ENCODE measurements at places on chromosomes 6 and 20. TPM values are rescaled to one million over a fixed set of nuclear protein-coding genes. Genes with fewer than 3 reads are reported as not detected.

The GGTLC1 gene
- total RNA-seq = not detected

The CCN6 gene
- total RNA-seq = not detected

The LY6G6D gene
- total RNA-seq = not detected

The CCM2L gene
- total RNA-seq = 1.5 TPM

The PI3 gene
- total RNA-seq = not detected

The MSH5 gene
- 5.2 TPM for total RNA-seq

GRCh38 chr6:148328876-148329555, 13.6 kb upstream of the SASH1 start:
- no peak for DNase-seq

GRCh38 chr20:2887715-2888114, 14.4 kb downstream of the PTPRA start:
- no peak for DNase-seq

DNA sequence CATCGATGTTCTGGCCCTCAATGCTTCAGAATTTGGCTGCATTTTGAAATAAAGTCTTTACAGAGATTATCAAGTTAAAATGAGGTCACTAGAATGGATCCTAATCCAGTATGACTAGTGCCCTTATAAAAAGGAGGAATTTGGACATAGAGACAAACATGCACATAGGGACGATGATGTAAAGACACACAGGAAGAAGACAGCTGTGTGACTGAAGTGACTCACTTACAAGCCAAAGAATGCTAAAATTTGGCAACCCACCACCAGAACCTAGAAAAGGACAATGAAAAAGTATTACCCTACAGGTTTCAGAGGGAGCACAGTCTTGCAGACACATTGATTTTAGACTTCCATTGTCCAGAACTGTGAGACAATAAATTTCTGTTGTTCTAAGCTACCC, 322.8 kb upstream of the GJE1 start:
- no peak for DNase-seq

DNA sequence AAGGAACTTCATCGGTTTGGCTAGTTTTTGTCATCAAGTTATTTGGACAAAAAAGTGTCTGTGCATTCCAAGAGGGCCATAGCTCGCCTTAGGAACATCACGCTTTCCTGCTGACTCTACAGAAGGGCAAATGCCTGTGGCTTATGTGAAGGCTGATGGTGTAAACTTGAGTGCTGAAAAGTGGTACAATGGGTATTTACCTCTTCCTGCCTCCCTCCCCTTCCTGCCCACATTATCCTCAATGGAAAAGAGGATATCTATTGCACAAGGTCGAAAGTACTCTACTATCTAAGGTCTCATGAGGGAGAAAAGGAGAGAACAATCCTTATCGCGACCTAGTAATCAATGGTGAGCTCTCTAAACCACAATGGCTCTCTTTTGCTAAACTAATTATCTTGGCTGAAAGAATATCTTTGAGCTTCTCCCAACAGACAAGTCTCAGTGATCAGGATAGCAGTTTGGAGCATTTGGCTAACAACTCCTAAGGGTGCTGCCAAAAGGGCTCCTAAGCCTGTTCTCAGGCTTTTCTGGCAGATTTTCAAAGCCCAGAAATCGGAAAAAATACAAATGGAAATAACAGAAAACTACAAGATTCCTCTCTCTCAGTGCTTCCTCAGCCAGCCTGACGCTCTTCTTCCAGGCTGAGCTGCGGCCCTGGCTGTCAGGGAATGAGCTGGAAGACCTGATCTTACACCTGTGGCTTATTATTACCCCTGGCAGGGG, 42.6 kb upstream of the ENPP1 start:
- no peak for DNase-seq

DNA sequence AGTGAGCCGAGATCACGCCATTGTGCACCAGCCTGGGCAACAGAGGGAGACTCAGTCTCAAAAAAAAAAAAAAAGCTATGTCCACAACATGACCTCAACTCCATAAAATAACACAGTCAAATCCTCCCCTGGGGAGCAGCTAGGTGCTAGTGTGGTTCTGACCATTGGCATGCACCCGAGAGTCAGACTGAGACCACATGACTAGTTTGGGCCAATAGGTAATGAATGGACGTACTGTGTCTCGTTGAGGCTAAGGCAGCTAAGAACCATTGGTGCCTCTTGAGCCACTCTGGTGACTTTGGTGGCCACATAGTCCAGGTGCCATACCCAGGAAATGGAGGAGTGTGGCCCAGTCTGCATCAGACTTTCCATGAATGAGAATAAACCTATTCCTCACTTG, 40.3 kb downstream of the ATP9A start:
- no peak for DNase-seq

- DNase-seq = no peak
Observed at GRCh38 chr20:34871966-34872621, 562 bp downstream of the GGT7 start.

DNA sequence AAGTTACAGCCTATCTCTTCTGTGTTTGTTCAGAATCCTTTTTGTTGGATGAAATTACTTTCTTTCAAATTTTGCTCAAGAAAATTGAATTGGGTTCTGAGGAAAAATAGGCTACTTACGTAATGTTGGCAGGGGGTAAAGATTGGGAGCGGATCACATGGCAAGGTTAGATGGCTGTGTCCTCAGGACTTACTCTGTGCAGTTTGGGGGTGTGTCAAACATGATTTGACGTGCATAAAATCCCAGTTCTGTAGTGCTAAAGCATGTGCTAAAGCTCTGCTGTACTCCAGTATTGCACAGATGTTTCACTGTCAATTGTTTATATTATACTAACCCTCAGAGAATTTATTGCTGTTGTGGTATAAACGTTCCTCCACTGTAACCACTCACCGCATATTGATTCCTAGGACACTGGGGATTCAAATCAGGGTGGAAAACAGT, 2.6 kb downstream of the NT5E start:
- DNase-seq = no peak

DNA sequence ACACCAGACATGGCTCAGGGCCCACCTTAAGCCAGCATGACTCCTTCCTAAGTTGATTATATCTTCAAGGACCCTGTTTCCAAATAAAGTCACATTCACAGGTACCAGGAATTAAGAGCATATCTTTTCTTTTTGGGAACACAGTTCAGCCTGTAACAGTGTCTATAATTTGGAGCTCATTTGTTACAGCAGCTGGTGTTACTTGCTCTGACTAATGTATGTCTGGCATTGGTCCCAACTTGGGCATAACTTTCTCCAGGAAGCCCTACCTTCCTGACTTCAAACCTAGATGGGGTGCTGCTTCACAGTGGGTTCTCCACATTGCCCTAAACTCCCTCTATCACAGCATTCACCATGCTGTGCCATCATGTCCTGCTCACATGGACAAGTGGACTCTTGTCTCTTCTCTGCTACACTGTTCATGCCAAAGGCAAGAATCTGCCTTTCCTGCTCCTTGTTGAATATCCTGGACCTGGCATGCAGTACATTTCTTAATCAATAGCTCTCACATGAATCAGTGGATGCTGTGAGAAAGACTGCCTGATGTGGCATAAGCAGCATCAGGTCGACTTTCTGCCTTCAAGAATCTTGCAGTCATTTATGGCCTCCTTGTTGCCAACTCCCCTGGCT, 117.4 kb upstream of the FOXA2 start:
- no peak for DNase-seq

GRCh38 chr6:158938220-158938619, 61.8 kb downstream of the RSPH3 start:
- no peak for DNase-seq

DNA sequence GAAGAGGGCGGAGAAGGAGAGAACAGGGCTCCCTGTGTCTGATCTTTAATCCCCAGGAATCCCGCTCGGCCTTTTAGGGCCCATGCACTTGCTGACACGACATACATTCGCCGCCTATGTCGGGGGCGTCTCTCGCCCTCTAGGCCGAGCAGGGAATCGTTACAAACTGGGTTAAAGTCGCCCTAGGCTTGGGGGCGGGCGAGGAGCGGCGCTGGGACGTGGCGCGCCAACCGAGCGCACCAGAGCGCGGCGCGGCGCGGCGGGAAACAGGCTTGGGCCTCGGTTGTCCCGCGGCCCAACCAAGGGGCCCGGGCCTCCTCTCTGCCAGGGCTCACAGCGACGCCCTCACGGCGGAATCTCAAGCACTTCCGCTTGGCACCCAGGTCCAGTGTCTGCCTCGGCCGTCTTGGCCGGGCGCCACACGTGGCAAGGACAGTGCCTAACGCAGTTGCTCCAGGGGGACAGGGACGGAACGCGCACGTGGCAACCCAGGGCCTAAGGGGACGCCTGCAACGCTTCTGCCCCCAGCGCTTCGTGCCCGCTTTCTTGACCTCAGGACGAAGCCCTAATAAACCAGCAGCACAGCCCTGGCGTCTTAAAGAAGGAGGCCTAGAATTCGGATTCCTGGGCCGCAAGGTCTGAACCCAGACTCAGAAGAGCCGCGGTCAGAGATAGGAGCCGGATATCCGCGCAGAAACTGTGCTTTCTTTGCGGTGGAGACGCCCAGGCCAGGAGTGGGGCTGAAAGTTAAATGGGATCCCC, 71.5 kb downstream of the NCR2 start:
- DNase-seq = no peak

GRCh38 chr6:36914227-36914794, 28.6 kb downstream of the C6orf89 start:
- DNase-seq = peak; percentile 73

- no peak for DNase-seq
Observed at GRCh38 chr6:41075651-41076626, 3.2 kb downstream of the NFYA start.

- DNase-seq = no peak
Observed at GRCh38 chr20:3775457-3776108, 5.7 kb downstream of the SPEF1 start.

- no peak for DNase-seq
Observed at GRCh38 chr6:27288136-27289044, 23.7 kb downstream of the POM121L2 start.

GRCh38 chr6:36110050-36110449, 20.3 kb upstream of the MAPK13 start:
- no peak for DNase-seq

GRCh38 chr20:62742979-62743776, 34.5 kb downstream of the NTSR1 start:
- DNase-seq = no peak

- no peak for DNase-seq
Observed at GRCh38 chr6:22302838-22303237, 6.0 kb upstream of the PRL start.

DNA sequence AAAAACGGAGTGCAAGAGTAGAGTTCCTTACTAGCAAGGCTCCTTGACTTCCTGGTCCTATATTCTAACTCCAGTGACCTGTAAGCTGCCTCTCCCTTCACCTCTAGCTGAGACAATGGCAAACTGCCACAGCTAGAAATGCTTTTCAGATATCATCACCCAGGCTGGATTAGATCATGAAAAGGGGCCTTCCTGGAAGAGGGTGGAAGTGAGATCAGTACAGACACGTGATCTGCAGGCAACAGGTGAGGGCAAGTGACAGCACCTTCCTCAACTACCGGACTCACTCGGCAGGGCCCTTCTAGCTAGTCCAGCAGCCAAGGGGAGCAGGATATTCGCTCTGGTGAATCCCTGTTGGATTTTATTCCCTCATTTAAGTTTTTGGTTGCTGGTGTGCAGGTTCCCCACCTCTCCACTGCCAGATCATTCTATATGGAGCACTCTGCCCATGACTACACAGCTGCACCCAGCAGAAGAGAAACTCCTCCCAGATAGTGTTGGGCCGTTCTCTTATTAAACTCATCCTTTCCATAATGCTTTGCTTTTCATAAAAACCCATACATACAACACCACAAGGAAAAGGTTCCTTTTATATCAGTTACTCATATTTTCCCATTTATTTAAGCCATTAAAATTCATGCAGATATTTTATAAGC, 26.4 kb upstream of the FAM83C start:
- no peak for DNase-seq

DNA sequence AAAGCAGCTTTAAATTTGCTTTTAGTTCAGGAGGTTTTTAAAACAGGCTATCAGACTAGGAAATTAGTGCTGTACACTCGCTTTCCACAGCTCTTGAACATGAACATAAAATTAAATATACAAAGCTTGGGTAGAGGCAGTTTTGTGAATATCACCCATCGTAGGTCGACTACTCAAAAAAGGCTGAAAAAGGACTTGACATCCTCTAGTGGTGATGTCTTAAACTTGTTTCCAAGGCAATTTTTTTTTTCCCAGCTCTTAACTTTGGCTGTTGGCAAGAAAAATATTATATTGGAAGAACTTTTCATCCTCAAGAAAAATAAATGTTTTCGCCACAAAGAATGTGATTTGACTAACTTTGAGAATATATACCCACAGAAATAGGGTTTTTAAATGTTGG, 2.9 kb downstream of the MAP7 start:
- no peak for DNase-seq

DNA sequence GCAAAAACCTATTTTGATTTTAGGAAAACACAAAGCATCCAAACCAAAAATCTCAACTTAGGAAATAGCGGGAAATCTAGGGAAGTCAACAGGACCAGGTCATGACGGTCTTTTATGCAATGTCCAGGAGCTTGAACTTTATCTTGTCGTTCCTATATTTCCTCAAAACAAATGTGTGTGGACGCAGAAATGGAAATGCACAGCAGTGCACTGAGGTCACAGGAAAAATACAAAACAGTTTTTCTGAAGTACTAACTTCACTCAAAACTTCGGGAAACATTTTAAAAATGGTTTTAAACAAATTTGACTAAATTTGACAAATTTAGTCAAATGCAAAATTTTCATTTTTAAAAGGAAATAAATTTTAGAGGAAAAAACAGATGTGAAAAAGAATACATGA, 5.5 kb upstream of the SLC17A2 start:
- DNase-seq = no peak

DNA sequence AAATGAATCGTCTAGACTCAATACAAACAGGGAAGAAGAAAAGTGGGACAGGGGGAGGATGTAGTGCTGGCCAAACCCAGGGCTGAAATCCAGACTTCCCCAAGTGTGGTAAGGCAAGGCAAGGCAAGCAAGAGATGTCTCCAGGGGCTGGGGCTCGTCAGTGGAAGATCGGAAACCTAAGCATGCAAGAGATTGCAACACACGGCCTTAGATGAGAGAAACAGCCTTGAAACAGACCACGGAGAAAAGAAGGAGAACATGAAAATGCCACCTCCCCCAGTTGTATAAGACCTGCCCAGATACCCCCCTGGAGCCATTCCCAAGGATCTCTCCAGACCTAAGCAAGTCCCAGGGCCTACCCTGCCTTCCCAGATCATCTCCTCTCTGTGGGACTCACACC, 20.0 kb downstream of the VEGFA start:
- no peak for DNase-seq

DNA sequence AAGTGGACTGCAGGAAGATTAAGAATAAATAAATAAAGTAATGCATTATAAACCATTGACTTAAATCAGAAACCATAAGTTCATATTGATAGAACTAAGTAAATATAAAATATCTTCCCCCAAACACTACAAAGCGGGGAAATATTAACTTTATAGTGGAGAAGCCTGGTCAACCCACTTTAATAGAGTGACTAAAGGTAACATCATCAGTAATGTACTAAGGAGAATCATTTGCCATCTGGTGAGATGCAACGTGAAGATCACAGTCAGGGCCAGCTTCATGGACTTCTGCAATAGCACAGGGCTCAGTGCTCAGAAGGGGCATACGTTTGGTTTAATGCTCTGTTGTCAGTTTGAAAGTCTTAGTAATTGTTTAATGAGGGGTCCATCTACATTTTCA, 58.8 kb upstream of the CD83 start:
- no peak for DNase-seq

- DNase-seq = no peak
Observed at GRCh38 chr20:51731731-51732095, 36.5 kb downstream of the ATP9A start.
